T-helper 22 cell (primary cell): ENCODE measurements at places on chromosomes 16 and 17.
A peak's percentile ranks its signal among the peaks of the same experiment; 100 is the strongest.

GRCh38 chr17:55450232-55450825 lies 28.7 kb upstream of the MMD start:
- DNase-seq = no peak

DNA sequence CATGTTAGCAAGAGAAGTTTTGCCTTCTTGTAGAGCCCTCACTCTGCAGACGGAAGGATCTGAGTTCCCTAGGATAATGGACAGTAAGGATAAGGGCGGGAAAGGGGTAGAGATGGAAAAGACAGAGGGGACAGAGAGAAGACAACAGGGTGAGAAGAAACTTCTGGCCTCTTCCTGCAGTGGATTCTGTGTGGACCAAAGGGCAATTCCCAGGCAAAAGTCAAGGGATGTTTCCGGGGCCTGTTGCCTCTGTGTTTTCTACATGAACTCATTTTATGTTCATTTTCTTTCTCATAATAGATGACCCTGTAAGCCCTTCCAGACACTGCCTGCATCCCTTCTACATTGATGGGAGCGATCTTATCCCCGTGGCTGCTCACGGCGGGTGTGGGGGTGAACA lies 647 bp upstream of the TMEM238L start:
- DNase-seq = no peak

DNA sequence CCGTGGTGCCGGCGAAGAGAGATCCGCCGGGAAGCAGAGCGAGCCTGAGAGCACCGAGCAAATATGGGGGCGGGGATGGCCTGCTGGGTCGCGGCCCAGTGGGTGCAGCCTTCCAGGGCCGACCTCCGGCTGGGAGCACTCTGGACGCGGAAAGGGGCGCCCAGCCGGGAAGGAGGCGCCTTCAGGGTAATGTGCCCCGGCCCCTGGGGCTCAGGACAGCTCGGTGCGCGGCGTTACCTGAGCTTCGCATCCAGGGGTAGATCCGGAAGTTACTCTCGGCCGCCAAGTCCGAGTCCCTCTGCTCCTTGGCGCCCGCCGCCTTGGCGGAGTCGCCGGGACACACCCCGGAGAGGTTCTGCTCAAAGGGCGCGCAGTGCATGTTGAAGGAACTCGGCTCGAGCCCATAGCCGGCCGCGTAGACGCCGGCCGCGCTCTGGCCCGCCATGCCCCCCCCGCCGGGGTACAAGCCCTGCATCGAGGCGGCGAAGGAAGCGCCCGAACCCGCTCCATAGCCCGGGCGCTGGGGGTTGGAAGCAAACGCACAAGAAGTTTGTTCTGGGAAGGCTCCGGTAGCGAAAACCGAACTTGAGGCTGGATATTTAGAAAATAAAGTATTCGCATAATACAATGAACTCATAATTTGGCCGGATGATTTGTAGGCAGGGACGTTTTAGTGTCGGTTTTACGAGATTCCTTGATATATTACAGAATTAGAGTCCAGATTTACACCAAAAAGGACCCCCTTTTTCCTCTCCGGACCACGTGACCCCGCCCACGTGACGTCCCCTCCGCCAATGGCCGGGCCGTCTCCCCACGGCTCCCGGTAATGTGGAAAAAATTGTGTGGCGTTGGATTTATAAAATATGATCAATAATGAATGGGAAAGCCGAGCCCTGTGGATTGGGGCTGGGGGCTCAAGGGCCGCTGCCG lies at the start of gene HOXB7:
Gene HOXB7, minus strand, starts transcription at position 736 of the 930 bp plus-strand sequence. Its CDS starts 99 bp downstream, at position 637.
- DNase-seq = peak; percentile 48

GRCh38 chr17:43020789-43021740 lies 1.1 kb downstream of the VAT1 start:
- DNase-seq = no peak

DNA sequence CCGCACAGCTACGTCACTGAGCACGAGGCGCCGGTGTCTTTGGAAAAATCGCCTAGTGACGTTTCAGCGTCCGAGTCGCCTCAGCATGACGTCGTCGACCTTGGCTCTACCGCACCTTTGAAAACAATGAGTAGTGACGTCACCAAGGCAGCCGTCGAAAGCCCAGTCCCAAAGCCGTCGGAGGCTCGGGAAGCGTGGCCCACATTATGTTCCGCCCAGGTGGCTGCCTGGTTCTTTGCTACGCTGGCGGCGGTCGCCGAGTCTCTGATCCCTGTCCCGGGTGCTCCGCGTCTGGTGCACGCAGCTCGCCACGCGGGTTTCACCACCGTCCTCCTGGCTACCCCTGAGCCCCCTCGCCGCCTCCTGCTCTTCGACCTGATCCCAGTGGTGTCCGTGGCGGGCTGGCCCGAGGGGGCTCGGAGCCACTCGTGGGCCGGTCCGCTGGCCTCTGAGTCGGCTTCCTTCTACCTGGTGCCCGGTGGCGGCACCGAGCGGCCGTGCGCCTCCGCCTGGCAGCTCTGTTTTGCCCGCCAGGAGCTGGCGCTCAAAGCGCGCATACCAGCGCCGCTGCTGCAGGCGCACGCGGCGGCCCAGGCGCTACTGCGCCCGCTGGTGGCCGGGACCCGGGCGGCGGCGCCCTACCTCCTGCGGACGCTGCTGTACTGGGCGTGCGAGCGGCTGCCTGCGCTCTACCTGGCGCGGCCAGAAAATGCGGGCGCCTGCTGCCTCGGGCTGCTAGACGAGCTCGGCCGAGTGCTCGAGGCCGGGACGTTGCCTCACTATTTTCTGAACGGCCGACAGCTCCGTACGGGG lies 1.5 kb downstream of the TMEM102 start:
- peak; percentile 59 for DNase-seq
